ENCODE measurements at places on chromosomes 16 and 17. TPM values are rescaled to one million over a fixed set of nuclear protein-coding genes. Genes with fewer than 3 reads are reported as not detected.

- no peak for DNase-seq
- no peaks in the 10 kb centered on the region for H3K4me1 ChIP-seq
- H3K4me3 ChIP-seq, result no peak overlapping the region
- H3K36me3 ChIP-seq, result peaks cover 32% of the 10 kb centered on the region
- no peak overlapping the region for H3K27ac ChIP-seq
These were observed 93.9 kb downstream of the CLEC16A start for GRCh38 chr16:11038305-11038704.

DNA sequence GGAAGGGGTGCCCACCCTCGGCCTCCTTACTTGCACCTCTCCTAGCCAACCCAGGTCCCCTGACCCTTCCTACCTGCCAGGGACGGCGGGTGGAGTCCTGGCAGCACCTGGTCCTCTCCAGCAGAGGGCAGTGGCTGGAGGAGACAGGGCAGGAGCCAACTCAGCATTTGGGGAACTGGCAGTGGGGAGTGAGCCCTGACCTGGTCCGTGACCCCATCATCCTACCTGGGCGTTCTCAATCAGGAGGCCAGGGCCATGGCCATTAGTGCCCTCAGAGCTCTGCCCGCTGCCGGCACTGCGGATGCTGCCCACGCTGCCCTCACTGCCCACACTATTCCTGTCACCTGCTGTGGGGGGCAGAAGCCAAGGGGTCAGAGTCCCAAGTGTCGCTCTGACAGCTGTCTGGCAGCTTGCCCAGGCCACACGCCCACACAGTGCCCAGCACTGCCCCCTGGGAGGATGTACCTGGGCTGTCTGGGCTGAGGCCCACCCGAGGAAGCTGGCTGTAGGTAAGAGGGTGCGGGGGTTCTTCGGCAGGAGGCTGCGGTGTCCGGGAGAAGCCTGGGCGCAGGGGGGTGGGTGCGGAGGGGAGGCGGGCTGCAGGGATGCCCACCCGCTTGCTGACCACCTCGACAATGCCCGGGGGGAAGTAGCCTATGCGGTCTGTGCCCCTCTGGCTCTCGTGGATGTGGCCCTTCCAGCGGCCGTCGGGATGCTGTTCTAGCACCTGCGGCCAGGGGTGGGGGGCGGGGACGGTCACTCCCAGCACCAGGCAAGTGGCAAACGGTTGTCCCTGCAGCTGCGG, 10.8 kb downstream of the CASKIN2 start:
- H3K4me1 ChIP-seq, result peaks cover 46% of the 10 kb centered on the region
- peaks cover 30% of the 10 kb centered on the region for H3K36me3 ChIP-seq
- H3K27ac ChIP-seq, result no peak overlapping the region
- no peaks in the 10 kb centered on the region for H3K27me3 ChIP-seq

Gene TP53TG3B
- not detected for total RNA-seq

DNA sequence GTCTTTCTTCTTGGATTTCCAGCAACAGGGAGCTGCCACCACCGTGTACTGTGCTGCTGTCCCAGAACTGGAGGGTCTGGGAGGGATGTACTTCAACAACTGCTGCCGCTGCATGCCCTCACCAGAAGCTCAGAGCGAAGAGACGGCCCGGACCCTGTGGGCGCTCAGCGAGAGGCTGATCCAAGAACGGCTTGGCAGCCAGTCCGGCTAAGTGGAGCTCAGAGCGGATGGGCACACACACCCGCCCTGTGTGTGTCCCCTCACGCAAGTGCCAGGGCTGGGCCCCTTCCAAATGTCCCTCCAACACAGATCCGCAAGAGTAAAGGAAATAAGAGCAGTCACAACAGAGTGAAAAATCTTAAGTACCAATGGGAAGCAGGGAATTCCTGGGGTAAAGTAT, 389.0 kb downstream of the MAF start:
- H3K27ac ChIP-seq, result no peak overlapping the region
- no peak overlapping the region for H3K4me3 ChIP-seq
- H3K4me1 ChIP-seq, result no peaks in the 10 kb centered on the region

DNA sequence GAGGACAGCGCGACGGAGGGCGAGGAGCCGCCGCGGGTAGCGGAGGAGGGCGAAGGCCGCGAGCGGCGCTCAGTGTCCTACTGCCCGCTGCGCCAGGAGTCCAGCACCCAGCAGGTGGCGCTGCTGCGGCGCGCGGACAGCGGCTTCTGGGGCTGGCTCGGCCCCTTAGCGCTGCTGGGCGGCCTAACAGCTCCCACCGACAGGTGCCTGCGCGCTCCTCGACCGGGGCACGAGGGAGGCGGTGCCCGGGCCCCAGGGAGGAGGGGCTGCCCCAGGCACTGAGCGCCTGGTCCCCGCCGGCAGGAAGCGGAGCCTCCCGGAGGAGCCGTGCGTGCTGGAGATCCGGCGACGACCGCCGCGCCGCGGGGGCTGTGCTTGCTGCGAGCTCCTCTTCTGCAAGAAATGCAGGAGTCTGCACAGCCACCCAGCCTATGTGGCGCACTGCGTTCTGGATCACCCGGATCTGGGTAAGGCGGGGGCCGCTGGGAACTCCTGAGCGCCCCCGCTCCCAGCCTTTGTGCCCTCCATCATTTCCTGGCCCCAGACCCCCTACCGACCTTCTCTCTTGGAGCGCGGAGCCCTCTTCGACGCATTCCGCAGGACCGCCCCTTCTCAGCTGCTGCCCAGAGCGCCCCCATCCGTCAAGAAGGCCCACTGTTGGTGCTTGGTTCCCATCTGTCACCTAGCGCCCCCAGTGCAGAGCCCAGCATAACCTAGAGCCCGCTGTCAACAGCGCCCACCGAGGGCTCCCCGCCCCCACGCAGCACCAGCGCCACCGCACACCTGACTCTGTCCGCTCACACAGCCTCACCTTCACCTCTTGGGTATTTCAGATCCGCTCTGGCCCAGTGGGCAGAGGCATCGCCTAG, 3.7 kb downstream of the C17orf50 start:
- H3K4me3 ChIP-seq, result peak overlapping the region; percentile 71
- peaks cover 6% of the 10 kb centered on the region for H3K4me1 ChIP-seq
- H3K27ac ChIP-seq, result no peak overlapping the region
- H3K27me3 ChIP-seq, result no peaks in the 10 kb centered on the region
- H3K36me3 ChIP-seq, result no peaks in the 10 kb centered on the region

- no peak overlapping the region for H3K4me3 ChIP-seq
- H3K27me3 ChIP-seq, result no peaks in the 10 kb centered on the region
- no peaks in the 10 kb centered on the region for H3K36me3 ChIP-seq
- H3K27ac ChIP-seq, result no peak overlapping the region
- DNase-seq, result no peak
These were observed 254.9 kb downstream of the PARN start for GRCh38 chr16:14375132-14375491.

Gene CNGB1
- total RNA-seq, result not detected

DNA sequence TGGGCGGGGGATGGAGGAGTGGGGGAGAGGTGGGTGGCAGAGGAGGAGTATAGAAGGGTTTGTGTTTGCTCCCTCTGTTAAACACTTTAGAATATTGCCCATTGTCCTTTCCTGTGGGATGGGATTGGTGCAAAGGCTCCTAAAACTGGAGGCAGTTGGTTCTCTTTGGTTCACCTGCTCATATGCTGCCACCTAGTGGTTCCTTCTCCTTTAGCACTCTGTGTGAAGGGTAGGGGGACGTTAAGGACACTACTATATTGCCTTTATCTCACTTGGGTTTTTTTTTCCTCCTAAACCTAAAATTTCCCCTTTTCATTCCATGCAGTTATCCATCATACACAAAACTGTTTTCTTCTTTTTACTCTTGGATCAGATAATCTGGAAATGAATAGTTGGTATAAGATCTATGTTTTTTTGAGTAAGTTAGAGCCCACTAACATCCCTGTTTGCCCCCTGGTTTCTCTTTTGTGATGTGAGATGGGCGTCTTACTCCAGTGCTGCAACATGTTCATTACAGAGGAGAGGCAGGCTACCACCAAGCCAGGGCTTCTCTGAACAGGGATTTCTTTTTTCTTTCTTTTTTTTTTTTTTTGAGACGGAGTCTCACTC, 23.8 kb downstream of the SNX11 start:
- no peaks in the 10 kb centered on the region for H3K4me1 ChIP-seq
- H3K27me3 ChIP-seq, result no peaks in the 10 kb centered on the region
- DNase-seq, result peak; percentile 15
- no peaks in the 10 kb centered on the region for H3K36me3 ChIP-seq

Gene NAGS
- 0.92 TPM for total RNA-seq

DNA sequence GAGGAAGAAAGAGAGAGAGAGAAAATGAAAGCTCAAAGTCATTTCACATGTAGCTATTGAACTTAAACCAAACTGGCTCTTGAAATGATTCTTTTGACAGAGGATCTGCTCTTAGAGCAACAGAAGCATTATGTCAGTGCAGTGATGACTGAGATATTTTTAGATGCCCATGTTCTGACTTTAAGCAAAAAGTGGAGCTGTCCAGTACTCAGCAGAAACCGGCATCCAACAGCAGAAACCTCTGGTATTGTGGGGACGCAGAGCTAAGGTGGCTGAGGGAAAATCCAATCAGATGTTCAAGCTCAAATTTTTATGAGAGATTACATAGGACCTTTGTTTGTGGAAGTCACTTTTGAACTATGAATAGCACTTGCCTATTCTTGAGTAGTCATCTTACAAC, 69.8 kb upstream of the ANKFN1 start:
- DNase-seq, result no peak
- H3K27ac ChIP-seq, result no peak overlapping the region
- no peak overlapping the region for H3K4me3 ChIP-seq
- H3K27me3 ChIP-seq, result no peaks in the 10 kb centered on the region

Gene CPD
- 109 TPM for total RNA-seq

Gene CD300LB
- 0.81 TPM for total RNA-seq

DNA sequence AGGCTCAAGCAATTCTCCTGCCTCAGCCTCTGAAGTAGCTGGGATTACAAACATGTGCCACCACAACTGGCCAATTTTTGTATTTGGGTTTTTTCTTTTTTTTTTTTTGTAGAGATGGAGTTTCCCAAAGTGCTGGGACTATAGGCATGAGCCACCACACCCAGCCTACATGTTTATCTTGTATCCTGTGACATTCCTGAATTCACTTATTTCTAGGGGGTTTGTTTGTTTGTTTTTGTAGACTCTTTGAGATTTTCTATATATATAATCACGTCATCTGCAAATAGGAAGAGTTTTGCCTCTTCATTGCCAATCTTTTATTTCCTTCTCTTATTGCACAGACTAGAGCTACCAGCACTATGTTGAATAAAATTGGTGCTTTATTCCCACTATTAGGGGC, 29.1 kb downstream of the PRAC1 start:
- no peaks in the 10 kb centered on the region for H3K36me3 ChIP-seq
- H3K4me3 ChIP-seq, result no peak overlapping the region
- DNase-seq, result no peak
- H3K4me1 ChIP-seq, result no peaks in the 10 kb centered on the region
- H3K27ac ChIP-seq, result no peak overlapping the region

Gene NUDT21
- 52.3 TPM for total RNA-seq

DNA sequence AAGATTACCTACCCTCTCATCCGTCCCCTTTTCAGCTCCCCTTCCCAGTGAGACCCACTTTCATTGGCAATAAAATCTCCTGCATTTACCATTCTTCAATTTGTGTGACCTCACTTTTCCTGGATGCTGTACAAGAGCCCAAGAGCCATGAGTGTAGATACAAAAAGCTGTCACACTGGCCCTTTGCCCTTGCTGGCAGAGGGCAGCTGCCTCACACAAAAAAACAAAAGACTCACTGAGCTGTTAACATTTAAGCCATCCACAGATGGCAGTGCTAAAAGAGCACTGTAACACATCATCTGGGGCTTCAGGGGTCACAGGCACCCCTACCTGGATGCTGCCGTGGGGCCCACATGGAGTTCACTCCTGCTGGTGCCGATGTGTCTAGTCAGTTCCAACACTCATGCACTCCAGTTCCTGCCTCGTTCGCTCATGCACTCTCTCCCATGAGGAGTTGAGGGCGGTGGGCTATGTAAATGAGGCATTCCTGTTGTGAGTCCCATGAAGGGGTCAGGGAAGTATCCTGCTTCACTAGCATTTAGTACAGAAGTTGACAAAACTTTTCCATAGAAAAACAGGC, 123.1 kb downstream of the CA10 start:
- no peak overlapping the region for H3K4me3 ChIP-seq
- no peak for DNase-seq
- no peaks in the 10 kb centered on the region for H3K36me3 ChIP-seq
- H3K4me1 ChIP-seq, result no peaks in the 10 kb centered on the region
- no peak overlapping the region for H3K27ac ChIP-seq
- H3K27me3 ChIP-seq, result no peaks in the 10 kb centered on the region

Gene CD300A
- 8.0 TPM for total RNA-seq

- no peak for DNase-seq
- H3K27ac ChIP-seq, result peak overlapping the region; percentile 84
- H3K27me3 ChIP-seq, result no peaks in the 10 kb centered on the region
- peaks cover 17% of the 10 kb centered on the region for H3K4me1 ChIP-seq
- no peaks in the 10 kb centered on the region for H3K36me3 ChIP-seq
These were observed 2.0 kb upstream of the CCDC42 start for GRCh38 chr17:8746501-8747236.

- H3K36me3 ChIP-seq, result no peaks in the 10 kb centered on the region
- no peak overlapping the region for H3K4me3 ChIP-seq
- H3K4me1 ChIP-seq, result peaks cover 14% of the 10 kb centered on the region
- no peak for DNase-seq
- peak overlapping the region; percentile 60 for H3K27ac ChIP-seq
- no peaks in the 10 kb centered on the region for H3K27me3 ChIP-seq
These were observed 3.7 kb upstream of the PGS1 start for GRCh38 chr17:78374631-78375274.

GRCh38 chr16:75514296-75514695, 19.1 kb upstream of the CHST6 start:
- H3K4me3 ChIP-seq, result no peak overlapping the region
- H3K27ac ChIP-seq, result no peak overlapping the region
- H3K4me1 ChIP-seq, result peaks cover 9% of the 10 kb centered on the region
- H3K36me3 ChIP-seq, result no peaks in the 10 kb centered on the region

Gene TBC1D3G
- not detected for total RNA-seq

GRCh38 chr16:69861292-69862030, 89.7 kb upstream of the CLEC18A start:
- H3K27ac ChIP-seq, result peak overlapping the region; percentile 90
- H3K4me1 ChIP-seq, result peaks cover 27% of the 10 kb centered on the region
- peak overlapping the region; percentile 34 for H3K4me3 ChIP-seq
- DNase-seq, result peak; percentile 50
- no peaks in the 10 kb centered on the region for H3K36me3 ChIP-seq

GRCh38 chr16:58628845-58629732, 537 bp downstream of the CNOT1 start:
- peak overlapping the region; percentile 84 for H3K4me3 ChIP-seq
- peaks cover 13% of the 10 kb centered on the region for H3K4me1 ChIP-seq
- peaks cover 1% of the 10 kb centered on the region for H3K36me3 ChIP-seq
- no peaks in the 10 kb centered on the region for H3K27me3 ChIP-seq
- peak; percentile 6 for DNase-seq

- no peak overlapping the region for H3K4me3 ChIP-seq
- no peak for DNase-seq
- no peaks in the 10 kb centered on the region for H3K36me3 ChIP-seq
- H3K27me3 ChIP-seq, result no peaks in the 10 kb centered on the region
- H3K27ac ChIP-seq, result no peak overlapping the region
These were observed 942.2 kb upstream of the CDH8 start for GRCh38 chr16:62978451-62978850.

- H3K27ac ChIP-seq, result no peak overlapping the region
- no peak overlapping the region for H3K4me3 ChIP-seq
- H3K4me1 ChIP-seq, result peaks cover 41% of the 10 kb centered on the region
- no peaks in the 10 kb centered on the region for H3K36me3 ChIP-seq
These were observed 232.2 kb downstream of the ZNF423 start for GRCh38 chr16:49623501-49624266.

Measured in thoracic aorta (tissue), 2 donors.